LNCaP clone FGC (cell line): ENCODE measurements at places on chromosomes 16 and 17.

DNA sequence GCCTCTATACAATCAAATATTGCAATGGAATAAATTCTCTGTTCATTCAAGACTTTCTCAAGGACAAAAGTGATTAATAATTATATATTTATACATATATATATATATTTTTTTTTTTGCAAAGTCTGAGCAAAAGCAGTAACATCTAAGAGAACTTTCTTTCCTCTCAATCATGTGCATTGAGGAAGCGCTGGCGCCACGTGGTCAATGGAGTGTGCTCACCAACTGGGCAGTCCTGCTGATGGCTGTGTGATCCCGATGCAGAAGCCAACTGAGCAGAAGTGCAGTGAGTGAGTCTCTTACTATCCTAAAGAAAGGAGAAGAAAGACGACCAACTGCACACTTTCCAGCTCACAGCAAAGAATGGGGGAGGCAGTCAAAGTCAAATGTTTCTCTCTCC is 37.2 kb upstream of the ULK2 start:
- no peak for DNase-seq

- no peak for DNase-seq
Measured at GRCh38 chr17:33469911-33470310, 176.8 kb upstream of the ASIC2 start.

GRCh38 chr17:76873856-76874255 is 5.7 kb downstream of the MGAT5B start:
- no peak for DNase-seq

GRCh38 chr17:36682773-36683172 is 81.4 kb downstream of the MRM1 start:
- no peak for DNase-seq

- no peak for DNase-seq
Measured at GRCh38 chr17:39871801-39872200, 3.8 kb downstream of the ZPBP2 start.

DNA sequence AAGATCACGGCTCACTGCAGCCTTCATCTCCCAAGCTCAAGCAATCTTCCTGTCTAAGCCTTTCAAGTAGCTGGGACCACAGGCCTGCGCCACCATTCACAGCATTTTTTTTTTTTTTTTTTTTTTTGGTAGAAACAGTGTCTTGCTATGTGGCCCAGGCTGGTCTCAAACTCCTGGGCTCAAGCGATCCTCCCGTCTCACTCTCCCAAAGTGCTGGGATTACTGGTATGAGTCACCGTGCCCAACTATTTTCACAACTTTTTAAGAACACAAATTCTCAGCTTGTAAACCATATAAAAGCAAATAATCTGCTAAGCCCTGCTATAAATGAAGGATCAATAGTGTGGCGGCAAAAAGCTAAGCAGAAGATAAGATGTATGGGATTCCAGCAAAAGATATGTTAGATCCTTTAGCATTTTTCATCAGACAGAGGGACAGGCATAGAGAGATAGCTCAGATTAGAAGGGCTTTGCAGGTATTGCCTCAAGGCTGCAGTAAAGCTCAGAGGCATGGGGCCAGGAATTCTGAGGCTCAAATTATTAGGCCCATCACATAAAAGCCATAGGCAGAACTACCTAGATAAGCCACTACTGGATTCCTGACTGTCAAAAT is 55.1 kb downstream of the EMP2 start:
- DNase-seq: peak; percentile 21

DNA sequence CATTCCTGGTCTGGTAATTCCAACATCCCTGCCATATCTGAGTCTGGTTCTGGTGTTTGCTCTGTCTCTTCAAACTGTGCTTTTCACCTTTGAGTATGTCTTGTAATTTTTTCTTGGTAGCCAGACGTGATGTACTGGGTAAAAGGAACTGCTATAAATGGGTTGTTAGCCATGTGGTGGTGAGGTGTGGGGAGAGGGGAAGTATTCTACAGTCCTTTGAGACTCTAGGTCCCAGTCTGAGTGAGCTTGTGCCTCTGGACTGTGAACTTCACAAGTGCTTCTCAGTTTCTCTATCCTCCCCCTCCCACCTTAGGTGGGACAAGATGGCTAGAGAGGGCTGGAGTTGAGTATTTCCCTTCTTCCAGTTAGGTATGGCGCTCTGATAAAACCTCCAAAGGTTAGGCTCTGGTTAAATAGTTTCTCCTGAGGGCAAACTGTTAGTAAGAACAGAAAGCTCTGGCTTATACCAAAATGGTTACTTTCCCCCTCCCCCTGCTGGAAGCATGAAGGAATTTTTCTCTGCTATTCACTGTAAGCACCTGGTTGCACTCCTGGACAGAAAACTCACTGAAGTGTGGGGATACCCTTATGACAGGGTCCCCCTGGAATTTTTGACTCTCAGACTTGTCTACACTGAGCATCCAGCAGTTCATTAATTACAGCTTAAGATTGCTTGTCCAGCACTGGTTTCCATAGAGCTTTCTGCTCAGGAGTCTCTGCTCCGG is 87.8 kb downstream of the MARCHF10 start:
- DNase-seq: no peak

DNA sequence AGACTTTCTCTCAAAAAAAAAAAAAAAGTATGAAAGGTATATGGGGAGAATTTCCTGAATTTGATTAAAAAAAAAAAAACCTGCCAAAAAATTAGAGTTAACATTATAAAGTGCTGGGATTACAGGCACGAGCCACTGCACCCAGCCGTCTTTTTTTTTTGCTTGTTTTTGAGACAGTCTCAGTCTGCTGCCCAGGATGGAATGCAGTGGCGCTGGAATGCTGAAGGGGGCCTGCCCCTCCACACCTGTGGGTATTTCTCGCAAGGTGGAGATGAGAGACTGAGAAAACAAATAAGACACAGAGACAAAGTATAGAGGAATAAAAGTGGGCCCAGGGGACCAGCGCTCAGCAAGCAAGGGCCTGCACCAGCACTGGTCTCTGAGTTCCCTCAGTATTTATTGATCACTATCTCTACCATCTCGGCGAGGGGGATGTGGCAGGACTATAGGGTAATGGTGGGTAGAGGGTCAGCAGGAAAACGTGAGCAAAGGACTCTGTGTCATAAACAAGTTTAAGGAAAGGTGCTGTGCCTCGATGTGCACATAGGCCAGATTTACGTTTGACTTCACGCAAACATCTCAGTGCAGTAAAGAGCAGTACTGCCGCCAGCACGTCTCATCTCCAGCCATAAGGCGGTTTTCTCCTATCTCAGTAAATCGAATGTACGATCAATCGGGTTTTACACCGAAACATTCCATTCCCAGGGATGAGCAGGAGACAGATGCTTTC is 117.2 kb downstream of the GOSR1 start:
- DNase-seq: no peak

GRCh38 chr16:1991135-1991551 is 1.4 kb downstream of the SYNGR3 start:
- no peak for DNase-seq

DNA sequence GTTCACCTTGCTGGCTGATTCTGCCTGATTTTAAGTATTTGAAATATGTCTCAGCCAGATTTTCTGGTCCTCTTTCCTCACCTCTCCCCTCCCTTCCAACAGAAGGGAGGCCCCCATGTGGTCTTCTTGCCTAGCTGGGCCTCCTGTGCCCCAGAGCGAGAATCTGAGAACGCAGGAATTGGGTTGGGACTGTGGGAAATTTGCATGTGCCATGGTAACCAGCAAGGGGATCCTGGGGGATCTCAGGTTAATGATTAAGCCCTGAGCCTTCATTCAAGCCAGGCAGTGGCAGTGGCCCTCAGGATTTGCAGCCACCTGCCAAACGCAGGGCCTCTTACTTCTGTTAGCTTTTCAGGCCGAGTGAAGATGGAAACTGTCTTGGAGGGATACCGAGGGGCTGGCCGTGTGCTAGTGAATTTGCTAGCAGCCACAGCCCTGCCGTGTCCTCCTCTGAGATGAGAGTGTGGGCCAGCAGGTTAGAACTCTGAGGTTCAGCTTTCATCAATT is 40.2 kb downstream of the KSR1 start:
- DNase-seq: no peak

- DNase-seq: no peak
Measured at GRCh38 chr16:78571434-78571833, 472.0 kb downstream of the WWOX start.

GRCh38 chr16:75599452-75600277 is 23.4 kb downstream of the ADAT1 start:
- peak; percentile 84 for DNase-seq

DNA sequence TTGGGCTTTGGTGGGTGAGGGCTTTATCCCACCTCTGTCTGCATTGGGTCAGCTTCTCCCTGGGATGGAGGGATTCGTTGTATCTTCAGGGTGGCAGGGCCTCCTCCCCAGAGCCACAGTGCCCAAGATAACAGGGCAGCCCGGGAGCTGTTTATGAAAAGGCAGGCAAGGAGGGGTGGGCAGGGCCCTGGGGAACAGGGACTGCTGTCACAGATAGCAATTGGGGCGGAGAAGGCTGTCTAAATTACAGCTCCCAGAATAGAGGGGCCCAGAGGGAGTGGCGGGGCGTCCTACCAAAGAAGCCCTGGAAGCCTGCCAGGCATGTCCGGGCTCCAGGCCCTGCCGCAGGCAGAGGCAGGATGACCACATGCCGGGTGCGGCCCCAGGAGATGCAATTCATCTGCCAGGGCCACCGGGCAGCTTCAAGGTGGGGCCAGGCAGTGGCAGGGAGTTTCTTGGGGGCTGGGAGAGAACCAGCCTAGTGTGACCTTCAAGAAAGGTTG is 18.8 kb upstream of the PHOSPHO1 start:
- no peak for DNase-seq

DNA sequence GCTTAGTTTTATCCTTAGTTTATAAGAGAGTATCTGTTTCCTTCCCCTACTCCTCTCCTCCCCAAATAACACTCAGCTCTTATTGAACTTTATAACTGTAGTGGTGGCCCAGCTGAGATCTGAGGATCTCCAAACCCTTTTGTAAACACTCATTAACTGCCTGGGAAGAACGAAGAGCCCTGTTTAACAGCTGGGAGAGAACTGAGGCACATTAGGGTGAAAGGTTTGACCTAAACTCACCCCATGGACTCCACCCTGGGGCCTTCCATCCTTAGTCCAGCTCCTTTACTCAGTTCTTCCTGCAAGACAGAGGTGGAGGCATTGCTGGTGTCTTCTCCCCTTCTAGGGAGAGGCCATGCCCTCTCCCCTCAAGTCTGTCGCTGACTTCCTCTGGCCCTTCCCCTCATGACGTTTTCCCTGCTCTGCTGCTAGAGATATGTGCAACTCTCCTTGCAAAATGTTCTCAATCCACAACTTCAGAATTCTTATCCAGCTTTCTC is 1.2 kb upstream of the RARA start:
- DNase-seq: no peak
